Stimulated activated CD4-positive, alpha-beta T cell treated with anti-CD3 and anti-CD28 coated beads, TNF-alpha, amount 100 ng/mL, for 1 hour (primary cell): ENCODE measurements at places on chromosomes 3 and 15.

- DNase-seq = no peak
Measured at GRCh38 chr15:52220251-52220650, 29.1 kb upstream of the GNB5 start.

DNA sequence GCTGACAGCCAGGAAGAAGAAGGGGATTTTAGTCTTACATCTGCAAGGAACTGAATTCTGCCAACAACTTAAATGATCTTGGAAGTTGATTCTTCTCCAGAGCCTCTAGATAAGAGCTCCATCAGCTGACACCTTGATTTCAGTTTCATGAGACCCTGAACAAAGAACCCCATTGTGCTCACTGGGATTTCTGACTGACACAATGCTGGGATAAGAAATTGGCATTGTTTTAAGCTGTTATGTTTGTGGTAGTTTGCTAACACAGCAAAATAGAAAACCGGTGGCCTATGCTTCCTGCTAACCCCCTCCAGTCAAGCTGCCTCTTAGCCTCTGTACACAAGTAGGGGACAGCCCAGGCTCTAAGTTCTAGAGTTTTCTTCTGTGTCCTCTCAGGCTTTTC is 36.2 kb downstream of the MASP1 start:
- DNase-seq = no peak

GRCh38 chr3:27357665-27358258 is 11.4 kb downstream of the NEK10 start:
- DNase-seq = no peak

GRCh38 chr3:162302983-162303624 is 806.5 kb downstream of the OTOL1 start:
- DNase-seq = no peak

DNA sequence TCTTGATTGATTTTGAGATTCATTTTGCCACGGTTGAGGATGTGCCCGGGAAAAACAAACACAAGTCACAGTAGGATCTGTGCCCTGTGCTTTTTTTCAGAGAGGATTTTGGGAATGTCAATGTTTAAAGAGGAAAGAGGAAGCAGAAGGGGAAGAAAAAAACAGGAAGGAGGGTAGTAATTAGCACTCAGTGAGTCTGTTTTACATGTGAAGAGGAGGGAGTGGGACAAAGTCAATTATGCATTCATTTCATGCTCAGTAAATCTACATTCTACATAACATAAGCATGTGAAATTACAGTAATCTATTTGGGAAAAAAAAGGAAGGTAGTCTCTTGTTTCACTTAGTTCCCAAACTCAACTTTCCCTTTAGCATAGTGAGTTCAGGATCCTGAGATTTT is 18.3 kb upstream of the CD200 start:
- DNase-seq = no peak

DNA sequence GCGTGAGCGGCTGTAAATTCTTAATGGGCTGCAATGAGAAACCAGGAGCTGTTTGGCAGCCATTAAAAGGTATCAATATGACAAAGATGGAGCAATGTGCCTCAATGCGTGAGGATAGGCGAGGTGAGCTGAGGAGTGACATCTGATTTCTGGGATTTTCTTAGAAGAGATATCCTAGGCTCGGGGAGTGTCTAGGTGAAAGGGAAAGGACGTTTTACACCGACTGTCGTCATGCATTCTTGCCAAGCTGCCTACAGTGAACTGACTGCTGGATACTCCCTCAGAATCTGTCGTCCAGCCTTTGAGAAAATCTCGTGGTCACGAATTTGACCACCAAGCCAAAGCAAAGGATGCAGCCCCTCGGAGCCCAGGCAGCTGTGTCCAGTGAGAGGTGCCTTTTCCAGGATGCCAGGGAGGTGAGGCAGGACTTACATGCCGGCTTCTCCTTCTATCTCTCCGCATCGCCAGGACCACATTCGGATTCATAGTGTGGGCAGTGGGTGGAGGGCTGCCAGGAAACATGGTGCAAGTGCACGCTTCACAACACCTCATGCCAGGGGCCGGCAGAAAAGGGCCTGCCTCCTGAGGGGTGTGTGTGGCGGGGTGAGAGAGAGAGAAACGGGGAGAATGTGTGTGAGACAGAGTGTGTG is 80.3 kb upstream of the ABHD17C start:
- no peak for DNase-seq

GRCh38 chr3:130671545-130672312 is 74.9 kb downstream of the PIK3R4 start:
- no peak for DNase-seq

GRCh38 chr15:92079647-92080255 is 226.2 kb downstream of the SLCO3A1 start:
- no peak for DNase-seq

DNA sequence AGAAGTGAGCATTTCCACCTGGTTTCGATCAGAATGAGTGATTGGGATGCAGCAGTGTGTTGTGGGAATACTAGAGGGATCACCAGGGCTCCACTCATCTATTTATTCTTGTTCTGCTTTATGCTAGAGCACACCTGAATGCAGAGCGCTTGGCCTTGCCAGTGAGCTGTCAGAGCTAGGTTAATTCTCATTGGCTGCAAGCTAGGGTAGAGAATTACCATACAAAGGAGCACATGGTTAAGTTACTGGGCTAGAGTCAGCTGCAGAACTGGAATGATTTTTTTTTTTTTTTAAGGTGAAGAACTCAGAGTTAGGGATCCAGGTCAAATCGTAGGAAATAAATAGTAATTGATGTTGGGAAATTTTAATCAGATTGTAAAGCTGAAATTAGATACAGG is 8.8 kb downstream of the EIF2AK4 start:
- no peak for DNase-seq

GRCh38 chr3:116161575-116162525 is 283.4 kb downstream of the LSAMP start:
- DNase-seq = no peak

DNA sequence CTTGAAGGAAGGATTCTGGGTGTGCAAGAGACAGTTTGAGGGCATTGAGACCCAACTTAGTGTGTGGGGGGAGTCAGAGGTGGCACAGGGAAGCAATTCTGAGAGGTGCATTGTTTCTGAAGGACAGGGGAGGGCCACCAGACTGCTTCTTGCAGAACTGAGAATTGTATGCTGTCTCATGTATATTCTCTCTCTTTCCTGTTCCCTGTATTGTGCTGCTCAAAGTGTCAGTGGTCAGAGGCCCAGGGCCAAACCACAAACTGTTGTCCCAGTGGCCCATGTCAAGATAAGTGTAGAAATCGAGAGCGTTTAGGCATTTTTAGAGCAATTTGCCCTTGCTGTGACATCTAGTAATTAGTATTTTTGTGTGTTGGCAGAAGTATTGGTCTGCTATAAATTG is 567.1 kb downstream of the EDEM1 start:
- DNase-seq = no peak

DNA sequence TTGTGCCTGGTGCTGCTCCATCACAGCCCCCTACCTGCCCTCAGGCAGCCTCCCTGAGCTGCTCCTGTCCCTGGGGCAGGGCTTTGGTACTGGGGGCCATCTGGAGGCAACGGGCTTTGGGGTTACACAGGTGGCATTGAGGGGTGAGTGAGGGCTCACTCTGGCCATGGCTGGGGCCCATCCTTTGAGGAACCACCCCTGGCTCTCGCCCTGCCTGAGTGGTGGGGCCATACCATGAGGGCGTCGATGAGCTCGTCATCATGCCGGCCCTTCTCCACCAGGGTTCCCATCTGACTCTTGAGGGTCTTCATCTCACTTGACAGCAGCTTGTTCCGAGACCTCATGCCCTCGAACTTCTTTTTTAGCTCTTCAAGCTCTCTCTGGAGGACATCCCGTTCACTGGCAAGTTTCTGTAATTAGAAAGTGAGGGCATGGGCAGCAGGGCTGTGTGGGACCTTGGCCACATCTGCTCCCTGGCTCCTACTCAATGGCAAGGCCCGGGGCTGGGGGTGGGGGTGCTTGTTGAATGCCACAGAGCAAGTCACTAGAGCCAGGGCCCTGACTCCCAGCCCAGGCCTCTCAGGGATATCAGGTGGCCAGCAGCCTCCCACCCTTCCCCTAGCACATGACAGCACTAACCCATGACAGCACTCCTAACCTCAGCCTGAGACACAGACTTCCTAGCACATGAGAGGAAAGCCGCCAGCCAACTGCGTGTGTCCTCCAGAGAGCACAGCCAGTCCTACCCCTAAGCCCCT is 33.5 kb downstream of the CCDC13 start:
- DNase-seq = no peak

DNA sequence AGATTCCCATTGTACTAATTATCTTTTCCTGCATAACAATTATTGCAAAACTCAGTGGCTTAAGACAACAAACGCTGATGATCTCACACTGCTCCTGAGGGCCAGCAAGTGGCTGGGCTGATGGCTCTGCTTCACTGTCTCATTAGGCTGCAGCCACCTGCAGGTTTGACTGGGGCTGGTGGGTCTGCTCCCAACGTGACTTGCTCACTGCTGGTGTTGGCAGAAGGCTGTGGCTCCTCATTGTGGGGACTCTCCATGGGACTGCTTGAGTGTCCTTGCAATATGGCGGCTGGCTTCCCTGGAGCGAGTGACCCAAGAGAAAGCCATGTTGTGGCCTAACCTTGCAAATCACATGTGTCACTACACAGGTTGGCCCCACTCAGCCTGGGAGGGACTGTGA is 71.1 kb downstream of the PLXNA1 start:
- no peak for DNase-seq

DNA sequence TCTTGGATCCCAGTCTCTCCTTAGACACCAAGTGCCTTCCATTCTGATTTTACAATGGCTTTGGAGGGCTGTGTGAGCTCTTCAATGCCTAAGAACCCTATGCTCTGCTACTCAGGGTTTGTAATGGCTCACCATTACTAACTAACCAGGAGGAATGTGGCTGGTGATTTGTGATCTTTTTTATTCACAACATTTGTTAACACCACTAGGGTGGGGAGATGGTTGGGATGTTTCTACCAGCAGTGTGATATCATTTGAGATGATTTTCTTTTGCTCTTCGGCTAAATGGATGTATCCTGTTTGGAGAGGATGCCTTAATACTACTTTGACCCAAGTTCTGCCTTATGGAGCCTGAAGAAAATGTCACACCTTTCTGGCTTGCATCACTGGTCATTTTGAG is 226.9 kb downstream of the MFSD1 start:
- no peak for DNase-seq

DNA sequence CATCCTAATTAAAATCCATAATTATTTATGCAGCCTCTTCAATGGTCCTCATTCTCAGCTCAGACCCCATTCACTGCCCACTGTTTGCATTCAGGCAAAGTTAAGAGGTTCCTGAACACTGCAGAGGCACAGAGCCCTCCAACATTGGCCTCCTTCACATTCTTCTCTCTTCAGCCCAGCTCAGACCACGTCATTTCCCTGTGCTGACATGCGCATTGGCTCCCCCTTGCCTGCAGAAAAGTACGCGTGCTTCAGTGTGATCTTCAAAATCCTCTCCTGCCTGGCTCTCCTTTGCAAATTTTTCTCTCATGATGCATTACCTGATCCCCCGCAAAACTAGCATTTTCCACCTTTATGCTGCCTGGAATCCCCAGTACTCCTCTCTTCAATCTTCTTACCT is 552.3 kb downstream of the NTRK3 start:
- no peak for DNase-seq

DNA sequence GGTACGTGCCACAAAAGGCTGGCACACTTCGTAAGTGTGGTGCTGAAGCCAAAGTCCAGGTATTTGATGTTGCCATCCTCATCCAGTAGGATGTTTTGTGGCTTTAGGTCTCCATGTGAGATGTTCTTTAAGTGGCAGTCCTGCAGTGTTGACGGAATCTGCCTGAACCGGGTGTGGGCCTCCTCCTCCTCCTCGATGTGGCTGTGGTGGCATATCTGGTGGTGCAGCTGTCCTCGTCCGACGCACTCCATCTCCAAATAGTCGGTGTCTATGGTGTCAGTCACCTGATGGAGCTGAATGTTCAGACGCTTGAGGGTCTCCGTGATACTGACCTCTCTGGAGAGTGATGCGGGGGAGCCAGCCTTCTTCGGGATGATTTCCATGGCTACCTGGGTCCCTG is 30.5 kb upstream of the ACAD9 start:
- no peak for DNase-seq

- no peak for DNase-seq
Measured at GRCh38 chr3:26522919-26523318, 99.7 kb upstream of the LRRC3B start.
